SIG-M5 (cell line): ENCODE measurements at places on chromosomes 7 and 10.

DNA sequence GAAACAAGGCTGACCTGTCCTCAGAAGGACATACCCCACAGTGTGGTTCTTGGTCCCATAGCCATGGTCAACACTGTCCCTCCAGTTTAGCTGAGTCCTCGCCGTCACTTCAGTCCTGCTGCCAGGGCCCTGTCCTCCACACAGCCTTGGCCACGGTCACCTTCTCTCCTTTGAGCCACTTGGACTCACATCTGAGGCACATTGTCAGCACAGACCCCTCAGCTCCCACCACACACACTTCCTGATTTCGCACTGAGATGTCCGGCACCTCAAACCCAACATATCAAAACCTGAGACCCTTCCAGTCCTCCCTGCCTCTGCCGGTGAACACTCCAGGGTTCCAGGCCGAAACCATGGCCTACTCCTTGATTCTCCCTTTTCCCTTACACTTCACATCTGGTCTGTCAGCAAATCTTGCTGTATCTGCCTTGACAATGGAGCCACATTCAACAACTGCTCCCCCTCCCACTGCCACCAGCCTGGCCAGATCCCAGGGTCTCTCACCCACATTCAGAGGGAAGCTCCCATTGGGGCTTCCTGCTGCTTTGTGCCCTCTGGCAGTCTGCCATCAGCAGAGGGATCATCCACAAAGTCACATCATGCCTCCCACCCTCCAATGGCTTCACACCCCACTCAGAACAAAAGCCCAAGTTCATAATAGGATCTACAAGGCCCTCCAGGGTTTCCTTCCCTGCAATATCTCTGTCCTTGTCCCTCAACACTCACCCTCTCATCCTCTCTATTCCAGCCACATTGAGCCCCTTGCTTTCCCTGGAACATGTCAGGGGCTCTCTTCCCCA lies 219.6 kb upstream of the SHH start:
- DNase-seq = no peak

DNA sequence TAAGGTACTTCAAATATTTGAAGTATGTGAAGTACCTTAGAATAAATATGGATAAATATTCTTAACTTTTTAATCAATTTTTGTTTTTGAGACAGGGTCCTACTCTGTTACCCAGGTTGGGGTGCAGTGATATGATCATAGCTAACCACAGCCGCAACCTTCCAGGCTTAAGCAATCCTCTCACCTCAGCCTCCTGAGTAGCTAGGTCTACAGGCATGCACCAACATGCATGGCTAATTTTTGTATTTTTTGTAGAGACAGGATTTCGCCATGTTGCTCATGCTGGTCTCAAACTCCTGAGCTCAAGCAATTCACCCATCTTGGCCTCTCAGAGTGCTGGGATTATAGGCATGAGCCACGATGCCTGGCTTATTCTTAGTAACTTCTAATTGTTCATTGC lies 119.4 kb upstream of the KAT6B start:
- DNase-seq = no peak

- DNase-seq = no peak
Observed at GRCh38 chr7:158272509-158273137, 315.0 kb downstream of the PTPRN2 start.

GRCh38 chr10:125827133-125827532 lies 3.8 kb downstream of the BCCIP start:
- no peak for DNase-seq

DNA sequence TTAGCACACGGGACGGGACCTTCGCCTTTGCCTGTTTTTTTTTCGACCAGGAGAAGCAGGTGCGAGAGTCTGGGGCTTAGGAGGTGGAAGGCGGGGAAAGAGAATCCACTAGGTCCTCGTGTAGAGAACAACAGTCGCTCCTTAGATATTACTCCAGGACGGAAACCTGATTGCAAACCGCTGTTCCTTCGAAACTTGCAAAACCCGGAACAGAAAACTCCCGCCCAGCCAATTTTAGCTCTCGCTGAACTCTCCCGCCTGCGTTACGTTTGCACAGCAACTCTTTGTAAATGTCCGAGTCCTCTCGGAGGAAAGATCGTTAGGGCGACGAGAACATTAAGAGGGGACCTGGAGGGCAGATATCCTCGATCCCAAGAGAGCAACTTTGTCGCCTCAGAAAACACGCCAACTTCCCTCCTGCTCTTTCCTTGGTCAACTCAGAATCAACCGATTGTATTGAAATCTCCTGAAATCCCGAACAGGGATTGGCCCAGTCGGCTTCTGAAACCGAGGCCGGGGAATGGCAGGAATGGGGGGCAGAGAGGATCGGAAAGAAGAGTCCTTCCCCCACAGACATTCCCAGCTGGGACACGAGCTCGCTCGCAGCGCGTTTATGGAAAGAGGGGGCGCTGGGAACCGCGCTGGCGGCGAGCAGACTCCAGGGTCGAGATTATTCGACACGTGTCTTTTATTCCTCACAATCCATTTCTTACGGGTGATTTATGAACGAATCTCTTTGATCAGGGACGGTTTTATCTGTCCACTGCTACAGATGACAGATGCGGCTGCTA lies 9.9 kb downstream of the TWIST1 start:
- no peak for DNase-seq

- no peak for DNase-seq
Observed at GRCh38 chr7:36506130-36506798, 116.6 kb downstream of the ANLN start.

- DNase-seq = no peak
Observed at GRCh38 chr7:19020711-19021110, 96.7 kb downstream of the TWIST1 start.

- no peak for DNase-seq
Observed at GRCh38 chr7:111301891-111302290, 211.0 kb downstream of the LRRN3 start.

DNA sequence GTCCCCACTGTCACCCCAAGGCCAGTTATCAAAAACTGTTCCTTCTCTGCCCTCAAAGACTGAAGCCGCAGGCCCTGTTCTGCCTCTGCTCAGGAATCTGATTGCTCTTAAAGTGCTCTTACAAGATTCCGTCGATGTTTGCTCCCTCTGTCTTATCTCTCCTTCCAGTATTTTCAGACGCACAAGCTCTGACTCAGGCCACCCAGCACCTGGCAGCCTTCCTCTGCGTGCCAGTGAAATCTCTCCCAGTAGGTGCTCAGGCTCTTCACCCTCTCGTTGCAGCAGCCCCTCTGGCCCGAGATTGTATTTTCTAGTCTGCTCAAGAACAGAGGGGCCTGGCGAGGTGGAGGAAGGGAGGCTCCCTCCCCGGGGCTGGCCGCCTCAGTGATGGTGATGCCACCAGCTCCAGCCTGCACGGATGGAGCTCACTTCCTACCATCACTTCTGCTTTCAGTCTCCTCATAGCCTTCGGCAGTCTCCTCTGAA lies 276.2 kb downstream of the USP6NL start:
- no peak for DNase-seq

- DNase-seq = no peak
Observed at GRCh38 chr10:13440185-13441061, 88.4 kb downstream of the BEND7 start.

DNA sequence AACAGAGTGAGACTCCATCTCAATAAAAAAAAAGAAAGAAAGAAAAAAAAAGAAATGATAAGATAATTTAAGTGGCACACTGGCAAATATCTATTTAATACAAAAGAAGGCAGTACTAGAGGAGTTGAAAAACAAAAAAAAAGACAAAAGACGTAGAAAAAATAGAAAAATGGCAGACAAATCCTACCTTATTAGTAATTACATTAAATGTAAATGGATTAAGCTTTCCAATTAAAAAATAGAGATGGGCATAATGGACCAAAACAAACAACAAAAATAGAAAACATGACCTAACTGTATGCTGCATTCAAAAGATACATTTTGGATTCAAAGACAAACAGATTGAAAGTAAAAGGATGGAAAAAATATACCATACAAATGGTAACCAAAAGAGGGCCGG lies 5.3 kb upstream of the PARP12 start:
- no peak for DNase-seq

DNA sequence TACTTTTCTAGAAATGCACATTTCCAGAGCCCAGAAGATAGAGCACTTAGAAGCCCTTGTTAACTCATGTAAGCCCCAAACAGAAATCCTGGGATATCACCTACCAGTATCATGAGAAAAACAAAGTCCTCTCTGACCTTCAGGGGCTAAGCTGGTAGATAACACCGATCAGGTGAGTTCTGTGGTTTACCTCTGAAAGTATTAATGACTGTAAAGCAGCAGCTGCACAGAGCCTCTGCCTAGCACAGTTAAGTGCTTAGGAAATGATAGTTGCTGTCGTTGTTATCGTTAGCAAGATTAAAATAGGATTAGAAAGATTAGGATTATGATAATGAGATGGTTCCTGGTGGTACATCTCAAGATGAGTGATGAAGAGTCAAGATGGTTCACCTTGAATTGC lies 64.9 kb downstream of the PLXNA4 start:
- DNase-seq = no peak

DNA sequence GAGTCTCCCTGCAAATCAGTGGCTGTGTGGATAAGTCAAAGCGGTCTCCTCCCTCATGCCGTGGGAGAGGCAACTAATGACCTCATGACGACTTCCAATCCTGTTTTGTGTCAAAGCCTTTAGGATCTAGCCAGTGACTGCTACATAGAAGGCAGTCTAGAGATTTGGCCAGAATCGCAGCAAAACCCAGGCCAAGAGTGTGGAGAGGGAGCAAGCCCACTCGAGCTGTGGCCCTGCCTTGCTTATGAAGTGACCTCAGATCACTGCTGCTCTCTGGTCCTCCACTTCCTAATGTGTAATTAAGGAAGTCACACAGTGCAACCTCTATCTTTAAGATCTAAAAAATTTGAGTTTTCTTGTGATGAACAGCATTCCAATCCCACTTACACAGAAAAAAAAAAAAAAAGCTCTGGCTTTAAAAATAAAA lies 296.7 kb upstream of the KLF6 start:
- no peak for DNase-seq

GRCh38 chr7:78039790-78040776 lies 241.5 kb downstream of the PHTF2 start:
- DNase-seq = no peak

- no peak for DNase-seq
Observed at GRCh38 chr7:95997632-95998031, 225.3 kb downstream of the DYNC1I1 start.

- DNase-seq = no peak
Observed at GRCh38 chr10:64041989-64042490, 520.8 kb downstream of the REEP3 start.

DNA sequence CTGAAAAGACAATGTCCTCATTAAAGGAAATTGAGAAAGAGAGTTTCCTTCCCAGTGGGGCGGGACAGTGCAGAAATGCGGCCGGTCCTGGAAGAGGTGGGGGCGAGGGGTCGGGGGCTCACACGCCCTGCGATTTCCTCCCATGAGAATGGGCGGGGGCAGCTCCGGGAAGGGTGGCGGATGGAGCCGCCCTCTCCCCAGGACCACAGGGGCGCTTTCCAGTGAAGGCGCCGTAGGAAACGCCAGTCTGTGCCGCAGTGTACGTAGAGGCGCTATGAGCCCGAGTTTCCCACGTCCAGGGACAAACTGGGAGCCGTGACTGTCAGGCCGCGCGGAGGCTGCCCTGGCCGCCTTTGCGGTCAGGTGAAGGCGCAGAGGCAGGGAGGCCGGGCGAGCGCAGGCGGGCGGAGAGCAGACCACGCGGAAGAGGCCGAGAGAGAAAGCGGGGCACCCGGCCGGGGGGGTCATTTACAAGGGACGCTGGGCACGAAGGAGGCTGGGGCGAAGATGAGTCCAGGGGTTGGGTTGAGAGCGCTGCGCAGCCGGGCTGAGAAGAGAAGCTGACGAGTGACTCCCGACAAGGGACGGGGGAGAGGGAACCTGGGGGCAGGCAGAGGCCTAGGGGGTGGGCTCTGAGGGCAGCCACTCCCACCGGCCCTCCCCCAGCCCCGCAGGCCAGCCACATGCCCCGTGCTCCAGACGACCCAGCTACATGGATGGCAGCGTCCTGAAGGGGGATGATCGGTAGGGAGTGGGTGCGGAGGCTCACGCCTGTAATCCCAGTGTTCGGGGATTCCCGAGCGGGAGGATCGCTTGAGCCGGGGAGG lies 45.0 kb downstream of the ALOX5 start:
- no peak for DNase-seq

- no peak for DNase-seq
Observed at GRCh38 chr7:44772867-44773266, 23.6 kb upstream of the PPIA start.

GRCh38 chr10:114539623-114540022 lies 118.5 kb downstream of the ABLIM1 start:
- DNase-seq = no peak

- no peak for DNase-seq
Observed at GRCh38 chr7:48171202-48171601, at the start of gene ABCA13. TSS of gene ABCA13 (plus strand) at chr7:48171458. CDS start at chr7:48171484, 26 bp downstream.

GRCh38 chr7:6166443-6166891 lies 106.0 kb downstream of the CYTH3 start:
- no peak for DNase-seq

DNA sequence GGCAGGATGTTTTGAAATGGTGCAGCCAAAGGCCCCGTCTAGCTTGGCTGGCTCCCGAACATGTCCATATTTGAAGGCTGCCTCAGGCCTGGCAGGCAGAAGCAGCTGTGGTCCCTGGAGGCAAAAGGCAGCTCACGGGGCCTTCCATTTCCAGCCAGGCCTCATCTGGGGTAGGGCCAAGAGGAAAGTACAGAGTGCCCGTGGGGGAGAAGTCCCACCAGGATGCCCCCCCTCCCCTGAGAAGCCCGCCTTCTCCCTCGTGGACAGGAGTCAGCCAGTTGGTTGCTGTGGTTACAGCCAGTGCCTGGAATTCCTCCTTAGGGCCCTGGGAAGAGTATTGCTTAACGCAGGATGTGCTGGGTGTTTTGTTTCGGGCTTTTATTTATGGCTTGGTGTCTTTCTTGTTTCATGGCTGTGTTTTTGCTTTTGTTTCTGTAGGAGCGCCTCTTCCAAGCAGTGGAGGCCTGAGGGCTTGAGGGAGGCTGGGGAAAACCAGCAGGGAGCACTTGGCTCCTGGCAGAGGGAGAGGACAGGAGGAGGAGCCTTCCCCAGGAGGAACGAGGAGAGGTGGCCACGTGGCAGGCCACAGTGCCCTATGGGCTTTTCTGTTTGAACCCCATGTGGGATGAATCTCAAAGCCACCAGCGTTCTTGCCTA lies 45.4 kb downstream of the CHST3 start:
- DNase-seq = no peak

DNA sequence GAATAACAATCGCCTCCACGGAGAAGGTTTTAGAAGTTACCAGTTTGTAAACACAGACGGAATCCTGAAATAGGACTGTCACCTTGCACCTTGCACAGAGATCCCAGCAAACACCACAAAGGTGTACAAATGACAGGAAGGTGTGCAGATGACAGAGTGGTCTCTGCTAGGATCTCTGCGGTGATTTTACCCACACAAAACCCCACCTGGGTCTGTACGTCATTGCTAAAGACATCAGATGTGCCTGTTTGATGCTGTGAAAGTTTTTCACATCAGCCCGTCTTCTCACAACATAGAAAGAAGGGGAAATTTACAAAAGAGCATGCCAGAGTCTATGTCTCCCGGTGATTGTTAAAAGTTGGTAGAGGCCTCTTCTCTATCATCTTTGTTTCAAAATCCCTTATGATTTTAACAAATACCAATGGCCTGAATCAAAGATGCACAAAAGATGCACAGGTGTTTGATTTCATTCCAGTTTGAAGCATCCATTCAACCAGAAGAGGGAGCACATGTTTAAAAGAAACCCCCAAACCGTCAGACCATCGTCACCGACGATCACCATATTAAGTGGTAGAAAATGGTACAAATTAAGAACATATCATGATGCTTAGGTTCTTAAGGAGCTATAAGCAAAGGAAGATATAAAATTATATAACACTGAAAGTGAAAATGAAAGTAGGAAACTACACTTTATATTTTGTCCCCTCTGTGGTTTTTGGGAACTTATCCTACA lies 576.5 kb downstream of the PTPRN2 start:
- DNase-seq = no peak
